Adrenal gland (tissue), 19 donors: ENCODE measurements at places on chromosomes 4 and X. TPM values are rescaled to one million over a fixed set of nuclear protein-coding genes. Genes with fewer than 3 reads are reported as not detected.
A peak's percentile ranks its signal among the peaks of the same experiment; 100 is the strongest.

GRCh38 chr4:54004463-54004862, 59.9 kb downstream of the CHIC2 start:
- DNase-seq: no peak

DNA sequence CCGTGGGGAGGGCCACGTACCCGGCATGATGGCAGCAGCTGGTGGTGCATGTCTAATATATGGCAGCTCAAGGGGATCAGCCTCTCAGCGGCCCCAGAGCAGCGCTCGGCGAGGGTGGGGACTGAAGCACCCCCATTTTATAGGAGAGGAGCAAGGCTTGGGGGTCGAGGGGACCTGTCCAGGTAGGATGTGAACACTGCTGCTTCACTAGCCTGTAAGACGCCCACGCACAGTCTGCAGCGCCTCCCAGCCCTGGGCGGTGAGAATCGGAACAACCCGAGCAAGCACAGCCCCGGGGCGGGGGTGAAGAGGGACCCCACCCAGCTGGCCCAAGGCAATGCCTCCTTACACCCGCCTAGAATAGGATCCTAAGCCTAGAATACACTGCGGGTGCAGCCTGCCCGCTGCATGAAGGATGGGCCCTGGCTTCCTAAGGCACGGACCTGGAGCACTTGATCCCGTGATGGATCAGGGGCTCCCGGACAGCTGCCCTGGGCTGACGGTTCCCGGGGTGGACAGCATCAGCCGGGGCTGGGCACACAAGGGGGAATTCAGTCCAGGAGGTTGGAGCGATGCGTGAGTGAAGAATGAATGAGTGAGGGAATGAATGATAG, 17.6 kb downstream of the ADRA2C start:
- no peak for DNase-seq

DNA sequence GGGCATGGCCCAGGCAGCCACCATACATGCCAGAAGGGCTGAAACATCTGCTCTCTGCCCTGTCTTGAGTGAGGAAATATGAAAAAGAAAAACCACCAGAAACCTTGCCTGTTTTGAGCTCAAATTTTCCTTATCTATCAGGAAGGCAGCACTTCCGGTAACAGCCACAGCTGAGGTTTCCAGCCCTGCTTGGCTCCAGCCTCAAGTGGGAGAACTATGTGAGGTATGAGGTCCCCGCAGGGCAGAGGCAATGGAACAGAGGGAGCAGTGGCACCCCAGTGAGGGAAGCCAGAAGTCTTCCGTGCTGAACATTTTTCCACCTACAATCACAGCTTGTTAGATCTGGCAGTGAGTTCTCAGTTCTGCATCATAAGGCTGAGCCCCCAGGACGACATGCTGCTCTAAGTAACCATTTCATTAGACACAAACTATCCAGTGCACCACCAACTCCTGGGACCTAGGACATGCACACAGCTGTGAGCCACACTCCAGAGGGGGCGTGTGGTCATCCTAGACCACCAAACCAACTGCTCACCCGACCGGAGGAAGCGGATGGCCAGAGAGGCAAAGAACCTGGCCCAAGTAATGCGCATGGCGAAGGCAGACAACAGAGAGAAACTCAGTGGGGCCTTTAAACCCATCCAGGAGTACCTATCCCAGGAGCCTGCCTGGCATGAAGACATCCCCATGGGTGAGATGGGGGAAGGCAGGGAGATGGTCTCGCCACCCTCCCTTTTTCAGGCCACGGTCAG, 22.6 kb downstream of the WDR1 start:
- DNase-seq: no peak

Gene ENAM
- not detected for polyA plus RNA-seq

DNA sequence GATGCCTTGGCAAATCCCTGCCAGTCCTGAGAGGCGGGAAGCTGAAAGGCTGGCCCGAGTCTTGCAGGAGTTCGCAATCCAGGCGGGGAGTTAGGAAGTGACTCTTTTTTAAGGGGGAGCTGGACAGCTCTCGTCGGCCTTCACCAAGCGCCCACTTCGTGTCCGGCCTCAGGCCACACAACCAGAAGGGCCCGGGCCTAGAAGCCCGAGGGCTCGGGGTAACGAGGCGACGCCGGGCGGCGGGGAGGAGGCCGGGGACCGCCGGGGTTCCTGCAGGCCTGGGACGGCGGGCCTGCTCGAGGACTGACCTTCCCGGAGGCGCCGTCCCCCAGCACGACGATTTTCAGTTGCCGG, 395 bp downstream of the RAB28 start:
- peak; percentile 57 for DNase-seq

Gene COPS4
- 110 TPM for polyA plus RNA-seq

Gene NEXMIF
- 0.32 TPM for polyA plus RNA-seq

Gene CPZ
- 4.0 TPM for polyA plus RNA-seq

Gene LRAT
- 0.08 TPM for polyA plus RNA-seq

GRCh38 chr4:20901851-20902250, 201.6 kb downstream of the PACRGL start:
- DNase-seq: no peak

Gene FANCB
- polyA plus RNA-seq: 0.73 TPM

Gene ADGRG2
- polyA plus RNA-seq: 0.27 TPM
